ENCODE measurements at places on chromosomes 5 and 9.

GRCh38 chr5:124825983-124826337 lies 79.5 kb upstream of the ZNF608 start:
- H3K27ac ChIP-seq = no peak overlapping the region
- H3K27me3 ChIP-seq = no peaks in the 10 kb centered on the region
- no peaks in the 10 kb centered on the region for H3K4me1 ChIP-seq
- no peak overlapping the region for H3K4me3 ChIP-seq
- no peak for DNase-seq
- H3K36me3 ChIP-seq = no peaks in the 10 kb centered on the region

DNA sequence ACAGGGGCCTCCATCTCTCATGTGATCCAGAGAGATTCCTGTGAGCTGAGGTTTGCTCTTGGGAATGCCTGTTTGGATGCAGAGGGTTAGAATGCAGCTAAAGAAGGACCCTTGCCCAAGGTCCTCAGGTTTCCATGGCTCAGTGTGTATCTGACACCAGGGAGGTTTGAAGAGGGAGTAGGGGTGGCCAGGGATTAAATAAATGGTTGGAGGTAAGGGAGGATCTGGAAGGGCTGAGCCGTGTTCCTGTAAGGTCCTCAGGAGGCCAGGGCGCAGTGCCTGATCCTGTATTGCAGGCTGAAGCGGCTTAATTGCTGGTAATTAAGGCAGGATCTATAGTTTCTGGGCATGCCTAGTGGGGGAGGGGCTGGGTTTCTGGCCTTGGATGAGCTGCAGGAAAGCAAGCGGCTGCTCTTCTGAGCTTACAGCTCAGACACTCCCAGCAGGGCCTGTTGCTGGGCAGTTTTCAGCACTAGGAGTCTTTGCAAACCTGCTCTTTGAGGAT lies 41.5 kb upstream of the MAP1B start:
- H3K36me3 ChIP-seq = no peaks in the 10 kb centered on the region
- no peak for DNase-seq
- H3K4me3 ChIP-seq = no peak overlapping the region
- H3K27ac ChIP-seq = no peak overlapping the region
- H3K4me1 ChIP-seq = peaks cover 4% of the 10 kb centered on the region

DNA sequence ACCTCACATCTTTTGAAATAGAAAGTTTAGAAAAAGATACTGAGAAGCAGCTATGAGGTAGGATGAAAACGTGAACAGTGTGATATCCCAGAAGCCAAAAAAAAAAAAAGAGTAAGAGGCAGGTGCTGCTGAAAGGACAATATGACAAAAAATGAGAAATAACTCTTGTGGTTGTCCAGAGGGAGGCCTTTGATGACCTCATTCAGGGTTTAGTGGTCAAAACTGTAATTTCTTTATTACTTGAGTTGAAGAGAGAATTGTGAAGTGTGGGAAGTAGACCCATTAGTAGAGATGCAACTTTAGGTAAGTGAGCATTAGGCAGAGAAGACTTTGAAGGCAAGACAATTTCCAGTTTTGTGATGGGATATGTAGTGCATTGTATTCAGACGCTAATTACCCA lies 1306.3 kb upstream of the ACO1 start:
- H3K36me3 ChIP-seq = no peaks in the 10 kb centered on the region
- no peak overlapping the region for H3K27ac ChIP-seq
- H3K4me1 ChIP-seq = no peaks in the 10 kb centered on the region
- no peak overlapping the region for H3K4me3 ChIP-seq
- H3K27me3 ChIP-seq = no peaks in the 10 kb centered on the region
- no peak for DNase-seq

DNA sequence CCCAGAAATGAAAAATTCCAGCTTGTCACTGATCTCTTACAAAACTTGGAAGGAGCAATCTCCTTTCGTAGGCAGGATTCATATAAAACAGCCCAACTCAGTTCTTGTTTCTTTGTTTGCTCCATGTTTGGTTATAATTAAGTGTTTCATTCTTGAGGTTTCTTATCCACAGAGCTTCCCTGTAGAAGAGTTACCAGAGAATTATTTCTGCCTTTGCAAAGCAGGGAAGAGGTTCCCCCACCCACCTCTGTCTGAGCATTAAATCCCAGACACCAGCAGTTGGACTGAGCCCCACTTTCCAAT lies 34.1 kb upstream of the RAI14 start:
- DNase-seq = no peak
- H3K4me3 ChIP-seq = no peak overlapping the region
- H3K4me1 ChIP-seq = 0 out of 3 replicates have a peak, but pooled peaks cover 4% of the 10 kb centered on the region
- H3K36me3 ChIP-seq = no peaks in the 10 kb centered on the region
- H3K27me3 ChIP-seq = no peaks in the 10 kb centered on the region
- H3K27ac ChIP-seq = no peak overlapping the region
